ENCODE measurements at places on chromosomes 1 and 21.

DNA sequence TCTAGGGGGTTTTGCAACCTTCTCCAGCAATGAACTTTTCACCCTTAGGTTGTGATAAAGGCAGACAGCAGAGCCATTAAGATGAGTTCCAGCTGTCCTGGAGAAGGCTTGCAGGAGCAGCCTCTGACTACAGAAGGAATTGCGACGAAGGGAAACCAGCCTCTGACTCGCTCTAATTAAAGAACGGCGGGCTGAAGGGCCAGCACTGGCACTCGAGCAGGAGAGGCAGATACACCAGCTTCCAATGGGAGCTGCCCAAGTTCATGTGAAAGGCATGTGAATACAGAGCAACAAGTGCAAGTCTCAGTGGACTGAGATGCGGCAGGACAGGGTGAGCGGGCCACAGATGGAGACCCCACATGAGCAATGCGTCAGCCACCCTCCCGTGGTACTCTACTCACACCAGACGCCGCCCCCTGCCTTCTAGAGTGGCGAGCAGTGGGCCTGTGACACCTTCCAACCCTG, 15.7 kb downstream of the RCC2 start:
- DNase-seq = no peak

DNA sequence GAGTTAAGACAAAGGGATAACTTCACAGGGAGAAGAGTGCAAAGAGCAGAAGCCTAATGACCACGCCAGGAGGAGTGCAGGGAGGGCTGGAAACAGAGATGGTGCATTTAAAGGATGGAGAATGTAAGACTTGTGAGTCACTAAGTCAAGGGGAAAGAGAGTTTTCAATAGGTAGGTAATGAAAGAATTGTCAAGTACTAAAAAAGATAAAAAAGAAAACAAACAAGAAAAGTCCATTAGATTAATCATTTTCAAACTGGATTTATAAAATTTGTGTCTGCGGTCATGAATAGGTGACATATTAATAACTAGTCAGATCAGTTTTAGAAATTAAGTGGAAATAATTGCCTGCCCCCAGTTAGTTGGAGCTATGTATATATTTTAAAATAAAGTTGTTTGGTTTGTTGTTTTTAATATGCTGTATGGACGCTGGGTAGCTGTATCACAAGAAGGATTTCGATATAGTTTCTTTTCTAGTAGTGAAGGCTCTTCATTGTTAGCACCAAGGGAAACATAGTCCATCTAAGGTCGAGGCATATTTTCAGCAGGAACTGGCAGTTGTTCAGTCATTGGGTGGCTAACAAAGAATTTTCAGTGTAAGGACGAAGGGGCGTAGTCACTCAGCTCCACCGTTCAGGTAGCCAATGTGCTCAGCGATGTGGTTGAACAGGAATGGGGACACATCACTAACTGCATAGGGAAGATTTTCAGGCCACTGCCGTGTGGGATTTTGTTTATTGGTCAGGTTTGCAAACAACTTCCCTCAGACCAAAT, 203.0 kb downstream of the TGFB2 start:
- DNase-seq = no peak

GRCh38 chr1:40823345-40823744, 38.8 kb downstream of the CITED4 start:
- no peak for DNase-seq

GRCh38 chr1:44036409-44037139, 5.3 kb upstream of the SLC6A9 start:
- no peak for DNase-seq

GRCh38 chr21:17388226-17388625, 124.6 kb upstream of the CXADR start:
- DNase-seq = no peak
